Esophagus squamous epithelium (tissue), 5 donors: ENCODE measurements at places on chromosomes 4 and X. TPM values are rescaled to one million over a fixed set of nuclear protein-coding genes. Genes with fewer than 3 reads are reported as not detected.
A peak's percentile ranks its signal among the peaks of the same experiment; 100 is the strongest.

DNA sequence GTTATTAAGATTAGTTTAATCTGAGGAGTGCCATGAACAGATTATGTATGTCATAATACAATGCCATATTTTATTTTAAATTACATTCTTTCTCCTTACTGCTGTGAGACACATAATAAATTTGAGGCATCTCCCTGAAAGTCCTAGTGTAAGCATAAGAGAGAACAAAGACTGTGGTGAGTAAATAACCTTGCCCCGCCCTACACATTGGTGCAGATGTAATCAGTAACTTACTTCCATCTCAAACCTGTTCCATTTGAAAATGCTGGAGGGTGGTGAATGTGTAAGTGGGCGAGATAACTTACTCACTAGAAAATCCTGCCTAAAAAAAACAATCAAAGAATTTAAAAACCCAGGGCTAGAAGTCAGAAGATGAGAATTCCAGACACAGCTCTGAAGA, 338.1 kb upstream of the SLIT2 start:
- DNase-seq: no peak

KANTR gene
- total RNA-seq: 5.2 TPM

FREM3 gene
- not detected for total RNA-seq

DNA sequence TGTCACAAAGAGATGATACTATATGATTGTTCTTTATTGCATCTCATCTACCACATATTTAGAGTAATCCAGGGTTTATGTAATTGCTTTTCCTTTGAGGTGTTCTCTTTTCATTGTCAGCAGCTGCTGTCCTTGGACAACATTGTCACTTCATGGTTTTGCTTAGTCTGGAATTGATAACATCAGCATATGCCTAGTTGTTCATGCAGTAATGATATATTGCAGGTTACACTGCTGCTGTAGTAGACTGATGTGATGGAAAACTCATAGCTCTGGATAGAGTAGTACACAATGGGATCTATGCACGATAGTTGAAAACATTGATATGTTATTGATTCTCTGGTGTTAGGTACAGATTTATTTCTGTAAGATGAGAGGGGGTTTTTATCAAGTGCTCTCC, 13.7 kb downstream of the NEIL3 start:
- DNase-seq: no peak

GRCh38 chr4:141133146-141133998, at the start of gene RNF150:
RNF150 (minus strand) TSS chr4:141133469.
- peak; percentile 0 for DNase-seq

RASL11B gene
- 0.15 TPM for total RNA-seq

F11 gene
- total RNA-seq: not detected

- no peak for DNase-seq
Measured at GRCh38 chrX:107566604-107567262, 61.6 kb upstream of the PRPS1 start.

- no peak for DNase-seq
Measured at GRCh38 chr4:39263895-39264294, 81.6 kb downstream of the WDR19 start.

GAGE1 gene
- total RNA-seq: not detected

PITX2 gene
- total RNA-seq: 0.66 TPM

- no peak for DNase-seq
Measured at GRCh38 chr4:101254776-101255175, 92.5 kb downstream of the PPP3CA start.

DNA sequence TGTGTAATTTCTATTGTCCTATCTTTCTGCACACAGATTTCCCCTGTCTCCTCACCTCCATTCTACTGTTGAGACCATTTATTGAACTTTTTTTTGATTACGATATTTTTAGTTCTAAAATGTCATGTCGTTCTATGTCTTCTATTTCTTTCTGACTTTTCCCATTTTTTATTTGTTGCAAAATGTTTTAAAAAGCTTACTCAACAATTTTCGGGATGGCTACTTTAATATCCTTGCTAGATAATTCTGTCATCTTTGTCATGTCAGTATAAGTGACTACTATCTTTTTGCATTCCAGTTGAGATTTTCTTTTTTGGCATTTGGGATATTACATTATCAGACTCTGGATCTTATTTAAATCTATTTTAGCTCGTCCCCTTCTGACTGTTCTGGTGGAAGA, 7.5 kb upstream of the DMD start:
- DNase-seq: no peak

DNA sequence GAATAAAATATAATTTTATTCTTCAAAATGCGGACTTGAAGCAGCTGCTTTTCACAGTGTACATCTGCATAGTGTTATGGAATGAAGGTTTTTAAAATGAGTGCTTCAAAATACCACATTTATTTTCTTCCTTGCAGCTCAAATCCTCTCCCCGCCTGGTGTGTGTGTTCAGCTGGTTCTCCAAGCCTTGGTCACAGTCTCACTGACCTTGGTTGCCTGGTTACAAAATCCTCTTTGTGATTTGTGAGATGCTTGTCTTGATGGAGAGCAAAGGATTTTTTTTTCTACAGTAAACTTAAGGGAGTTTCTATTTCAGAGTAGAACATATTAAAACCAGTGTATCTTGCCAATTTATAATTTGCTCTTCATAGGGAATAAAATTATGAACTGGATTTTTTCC, 139.2 kb downstream of the PCDH18 start:
- no peak for DNase-seq

DNA sequence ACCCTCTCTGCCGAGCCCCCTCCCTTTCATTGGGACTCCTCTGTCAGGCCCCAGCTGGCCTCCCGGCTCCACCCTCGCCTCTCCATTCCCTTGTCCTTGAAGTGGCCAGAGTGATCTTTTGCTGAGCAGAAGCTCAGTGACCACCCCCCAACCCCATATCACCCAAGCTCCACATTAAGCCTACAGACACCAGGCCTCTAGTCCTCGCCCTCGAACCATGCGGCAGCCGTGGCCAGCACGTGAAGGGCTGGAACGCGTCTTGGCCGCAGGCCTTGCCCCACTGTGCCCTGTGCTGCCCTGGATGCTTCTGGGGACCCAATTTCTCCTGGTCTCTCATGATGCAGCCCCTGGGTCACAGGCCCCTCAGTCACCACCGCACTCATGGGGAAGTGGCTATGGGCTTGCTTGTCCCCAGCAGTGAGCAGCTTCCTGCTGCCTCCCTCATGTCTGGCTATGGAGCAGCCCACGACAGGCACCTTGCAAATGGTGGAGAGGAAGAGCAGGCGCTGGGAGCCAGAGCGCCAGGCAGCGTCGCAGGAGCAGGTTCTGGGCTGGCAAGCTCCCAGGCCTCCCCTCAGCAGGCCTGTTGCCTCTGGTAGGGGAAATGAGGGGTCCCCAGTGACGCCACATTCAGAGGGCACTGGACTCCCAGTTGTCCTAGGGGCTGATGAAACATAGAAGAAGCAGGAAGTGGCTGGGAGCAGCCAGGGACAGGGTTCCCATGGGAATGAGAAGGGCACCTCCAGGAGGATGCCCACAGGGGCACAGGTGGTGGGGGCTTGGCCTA, 757 bp upstream of the SRPK3 start:
- DNase-seq: no peak

- no peak for DNase-seq
Measured at GRCh38 chr4:133594390-133595207, 445.5 kb downstream of the PCDH10 start.

GRCh38 chrX:41026702-41027078, 58.6 kb upstream of the USP9X start:
- no peak for DNase-seq

GRCh38 chr4:75696581-75696980, 23.4 kb upstream of the G3BP2 start:
- DNase-seq: no peak

DNA sequence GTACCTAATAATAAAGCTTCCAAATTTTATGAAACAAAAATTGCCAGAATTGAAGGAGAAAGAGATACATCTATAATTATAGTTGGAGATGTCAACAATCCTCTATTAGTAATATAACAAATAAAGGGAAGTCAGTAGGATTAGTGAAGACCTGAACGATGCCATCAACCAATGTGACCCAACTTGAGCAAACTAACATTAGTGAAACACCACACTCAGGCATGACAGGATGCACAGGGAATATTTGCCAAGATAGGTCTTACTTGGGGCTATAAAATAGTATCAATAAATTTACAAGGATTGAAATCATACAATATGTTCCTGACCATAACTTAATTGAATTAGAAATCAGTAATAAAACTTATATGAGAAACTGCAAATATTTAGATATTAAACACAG, 12.0 kb downstream of the SPON2 start:
- no peak for DNase-seq

GRCh38 chr4:4446434-4446833, 59.5 kb downstream of the NSG1 start:
- DNase-seq: no peak

- no peak for DNase-seq
Measured at GRCh38 chr4:91936311-91936710, 367.5 kb upstream of the GRID2 start.

- DNase-seq: no peak
Measured at GRCh38 chr4:88752754-88753153, 55.1 kb upstream of the NAP1L5 start.

GRCh38 chrX:153640736-153641575, 6.0 kb upstream of the DUSP9 start:
- no peak for DNase-seq

GRCh38 chr4:118018381-118019145, 15.7 kb upstream of the NDST3 start:
- DNase-seq: no peak

GRCh38 chr4:40254608-40255392, 58.0 kb downstream of the RHOH start:
- no peak for DNase-seq

DNA sequence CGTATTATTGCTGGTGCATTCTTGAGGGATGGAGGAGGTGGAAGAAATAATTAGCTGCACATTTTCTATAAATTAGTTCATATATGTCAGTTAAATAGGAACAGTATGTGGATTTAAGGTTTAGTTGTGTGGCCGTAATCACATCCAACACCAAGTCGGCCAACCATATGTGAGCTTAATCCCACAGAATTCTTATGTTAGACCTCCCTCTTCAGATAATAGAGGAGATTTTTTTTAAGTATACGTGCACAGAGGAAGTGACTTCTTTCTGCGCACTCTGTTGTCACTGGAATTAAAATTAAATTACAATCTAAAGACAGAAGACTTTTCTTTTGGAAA, 2.1 kb downstream of the SEPTIN11 start:
- no peak for DNase-seq

RHOXF2 gene
- total RNA-seq: not detected
